ENCODE measurements at places on chromosomes 5 and 9. TPM values are rescaled to one million over a fixed set of nuclear protein-coding genes. Genes with fewer than 3 reads are reported as not detected.

The REEP2 gene
- total RNA-seq = 5.4 TPM

The BAAT gene
- not detected for total RNA-seq

The PPWD1 gene
- 49.0 TPM for total RNA-seq

The HBEGF gene
- total RNA-seq = 10.7 TPM

The PCA3 gene
- not detected for total RNA-seq

The GPX3 gene
- not detected for total RNA-seq

The NSUN2 gene
- 79.8 TPM for total RNA-seq

The AQP7 gene
- not detected for total RNA-seq

The ALDOB gene
- total RNA-seq = not detected

Data from activated CD8-positive, alpha-beta memory T cell treated with anti-CD3 and anti-CD28 coated beads, Interleukin-2, amount 10 ng/mL, durations not matched to agents 7 days and 5 days (primary cell).